ENCODE measurements at places on chromosomes 13 and 19.

- DNase-seq, result peak; percentile 93
Measured at GRCh38 chr19:37077934-37078716, at the start of gene ZNF420. TSS of gene ZNF420 (plus strand) at chr19:37078433. CDS start at chr19:37089119, 10,686 bp downstream.

DNA sequence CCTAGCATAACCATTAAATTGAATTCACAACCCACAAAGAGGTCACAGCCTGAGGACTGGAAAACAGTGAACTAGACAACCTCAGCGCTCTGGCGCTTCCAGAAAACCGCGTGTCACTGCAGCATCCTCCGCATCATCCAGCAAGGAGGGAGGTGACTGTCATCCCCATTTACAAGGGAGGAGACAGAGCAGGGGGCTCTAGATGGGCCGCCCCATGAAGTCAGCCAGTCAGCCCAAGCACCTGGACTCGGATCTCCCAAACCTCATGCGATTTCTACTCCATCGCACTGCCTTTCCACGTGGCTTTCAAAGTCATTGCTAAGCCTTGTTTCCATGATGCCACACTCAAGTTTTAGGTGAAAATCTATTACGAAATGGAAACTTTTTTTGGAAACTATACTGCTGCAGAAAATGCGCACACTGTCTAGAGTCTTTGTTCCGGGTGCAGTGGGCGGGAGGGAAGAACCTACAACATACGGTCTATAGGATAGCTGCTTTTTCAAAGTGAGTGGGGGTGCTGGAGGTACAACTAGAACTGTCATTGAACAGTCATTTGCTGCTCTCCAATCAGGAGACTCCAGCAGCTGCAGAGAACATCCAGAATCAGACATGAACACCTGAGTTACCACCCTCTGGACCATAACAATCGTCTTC is 2.8 kb downstream of the AP3D1 start:
- DNase-seq, result no peak

DNA sequence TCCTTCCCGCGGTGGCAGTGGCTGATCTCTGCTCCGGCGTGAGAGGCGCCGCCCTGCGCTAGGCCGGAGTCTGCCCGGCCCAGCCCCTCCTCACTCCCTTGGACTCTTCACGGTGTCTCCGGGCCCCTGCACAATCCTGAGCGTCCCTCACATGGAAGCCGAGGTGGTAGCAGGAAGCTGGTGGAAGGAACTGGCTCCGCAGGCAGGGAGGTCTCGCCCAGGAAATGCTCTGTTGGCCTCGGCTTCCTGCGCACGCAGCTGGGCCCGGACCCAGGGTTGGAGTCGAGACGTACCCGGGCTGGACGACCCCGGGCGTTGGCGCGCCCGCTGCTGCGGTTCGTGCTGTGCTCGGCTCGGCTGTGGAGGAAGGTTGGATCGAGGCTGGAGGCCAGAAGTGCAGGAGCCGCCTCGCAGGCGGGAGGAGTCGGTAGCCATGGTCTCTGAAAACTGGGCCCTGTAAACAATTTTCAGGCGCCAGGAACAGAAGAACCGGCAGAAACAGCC is 46.3 kb downstream of the ZNF724 start:
- peak; percentile 15 for DNase-seq

GRCh38 chr19:7757358-7757757 is 5.7 kb upstream of the CLEC4M start:
- no peak for DNase-seq

DNA sequence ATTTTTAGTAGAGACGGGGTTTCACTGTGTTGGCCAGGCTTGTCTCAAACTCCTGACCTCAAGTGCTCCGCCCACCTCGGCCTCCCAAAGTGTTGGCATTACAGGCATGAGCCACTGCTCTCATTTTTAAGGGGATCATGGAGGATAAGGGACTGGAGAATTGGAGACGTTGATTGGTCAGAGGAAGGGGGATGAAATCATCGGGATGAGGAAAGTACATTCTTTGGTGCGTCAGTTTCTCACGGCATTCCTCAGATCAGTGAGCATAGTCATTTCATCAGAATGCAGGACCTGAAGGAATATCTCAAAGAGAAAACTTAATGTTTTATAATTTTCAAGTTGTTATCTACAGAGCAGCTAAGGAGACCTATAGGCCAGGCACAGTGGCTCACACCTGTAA is 14.0 kb downstream of the ZNF114 start:
- peak; percentile 21 for DNase-seq

GRCh38 chr13:91745967-91746366 is 347.5 kb downstream of the GPC5 start:
- no peak for DNase-seq

DNA sequence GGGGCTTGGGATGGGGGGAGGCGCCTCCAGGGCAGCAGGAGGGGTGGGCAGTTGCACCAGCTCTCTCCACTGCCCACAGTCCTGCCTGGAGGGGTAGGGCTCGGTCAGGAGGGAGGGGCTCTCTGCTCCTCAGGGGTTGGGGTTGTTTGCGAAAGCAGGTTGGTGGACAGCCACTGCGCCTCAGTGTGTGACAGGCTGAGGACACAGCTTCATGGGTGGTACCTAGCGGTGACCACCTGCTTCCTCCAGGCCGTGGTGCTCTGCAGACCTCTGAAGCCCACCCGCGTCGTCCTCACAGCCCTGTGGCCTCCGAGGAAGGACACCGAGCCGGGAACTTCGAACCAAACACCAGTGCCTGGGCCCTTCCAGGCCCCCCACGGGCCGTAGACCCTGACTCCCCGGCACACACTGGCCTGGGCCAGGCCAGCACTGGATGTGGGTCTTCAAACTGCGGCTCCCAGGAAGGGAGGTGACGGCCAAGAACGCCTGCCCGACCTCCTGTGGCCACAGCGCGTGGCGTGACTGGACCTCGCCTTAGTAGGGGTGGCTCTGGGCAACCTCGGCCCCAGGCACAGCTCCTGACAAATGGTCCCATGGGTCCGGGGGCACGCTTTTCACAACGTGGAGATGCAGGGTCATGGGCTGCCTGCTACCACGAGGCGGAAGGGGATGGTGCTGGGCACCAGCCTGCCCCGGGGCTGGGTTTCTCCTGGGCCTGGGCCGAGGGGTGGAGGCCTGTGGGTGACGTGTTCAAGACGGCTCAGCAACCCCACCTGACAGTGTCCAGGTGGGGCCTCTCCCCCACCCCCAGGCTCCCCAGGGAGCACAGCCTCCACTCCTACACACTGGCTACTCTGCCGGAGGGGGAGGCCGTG is 173.2 kb downstream of the KDM4B start:
- no peak for DNase-seq
